ENCODE measurements at places on chromosomes 13 and 19.

DNA sequence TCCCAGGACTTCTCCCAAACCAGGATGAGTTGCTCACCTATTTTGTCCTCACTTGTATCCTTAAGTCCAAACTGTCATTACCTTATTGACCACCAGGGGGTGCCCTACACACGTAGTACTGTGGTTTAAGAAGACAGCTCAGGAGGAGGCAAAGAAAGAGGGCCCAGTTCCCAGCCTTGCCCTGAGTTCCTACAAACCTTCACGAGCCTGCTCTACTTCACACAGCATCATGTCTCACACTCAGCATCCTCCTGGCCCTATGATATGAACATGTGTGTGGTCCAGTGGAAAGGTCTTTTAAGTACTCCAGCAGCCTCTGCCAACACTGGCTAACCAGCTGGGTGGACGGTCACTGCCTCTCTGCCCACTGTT lies 8.1 kb upstream of the ZNF784 start:
- peak; percentile 99 for DNase-seq
- H3K27ac ChIP-seq: no peak overlapping the region
- no peak overlapping the region for H3K4me3 ChIP-seq
- peaks cover 13% of the 10 kb centered on the region for H3K4me1 ChIP-seq
- H3K27me3 ChIP-seq: no peaks in the 10 kb centered on the region
- H3K36me3 ChIP-seq: no peaks in the 10 kb centered on the region

- peaks cover 21% of the 10 kb centered on the region for H3K4me1 ChIP-seq
- H3K36me3 ChIP-seq: peaks cover 12% of the 10 kb centered on the region
- no peaks in the 10 kb centered on the region for H3K27me3 ChIP-seq
- peak overlapping the region; percentile 91 for H3K4me3 ChIP-seq
- DNase-seq: peak; percentile 66
Observed at GRCh38 chr19:46786236-46787039, 2.0 kb downstream of the SLC1A5 start.

GRCh38 chr19:42435316-42435715 lies 7.4 kb downstream of the CXCL17 start:
- no peaks in the 10 kb centered on the region for H3K27me3 ChIP-seq
- no peak overlapping the region for H3K4me3 ChIP-seq
- H3K4me1 ChIP-seq: no peaks in the 10 kb centered on the region
- no peaks in the 10 kb centered on the region for H3K36me3 ChIP-seq
- DNase-seq: no peak

DNA sequence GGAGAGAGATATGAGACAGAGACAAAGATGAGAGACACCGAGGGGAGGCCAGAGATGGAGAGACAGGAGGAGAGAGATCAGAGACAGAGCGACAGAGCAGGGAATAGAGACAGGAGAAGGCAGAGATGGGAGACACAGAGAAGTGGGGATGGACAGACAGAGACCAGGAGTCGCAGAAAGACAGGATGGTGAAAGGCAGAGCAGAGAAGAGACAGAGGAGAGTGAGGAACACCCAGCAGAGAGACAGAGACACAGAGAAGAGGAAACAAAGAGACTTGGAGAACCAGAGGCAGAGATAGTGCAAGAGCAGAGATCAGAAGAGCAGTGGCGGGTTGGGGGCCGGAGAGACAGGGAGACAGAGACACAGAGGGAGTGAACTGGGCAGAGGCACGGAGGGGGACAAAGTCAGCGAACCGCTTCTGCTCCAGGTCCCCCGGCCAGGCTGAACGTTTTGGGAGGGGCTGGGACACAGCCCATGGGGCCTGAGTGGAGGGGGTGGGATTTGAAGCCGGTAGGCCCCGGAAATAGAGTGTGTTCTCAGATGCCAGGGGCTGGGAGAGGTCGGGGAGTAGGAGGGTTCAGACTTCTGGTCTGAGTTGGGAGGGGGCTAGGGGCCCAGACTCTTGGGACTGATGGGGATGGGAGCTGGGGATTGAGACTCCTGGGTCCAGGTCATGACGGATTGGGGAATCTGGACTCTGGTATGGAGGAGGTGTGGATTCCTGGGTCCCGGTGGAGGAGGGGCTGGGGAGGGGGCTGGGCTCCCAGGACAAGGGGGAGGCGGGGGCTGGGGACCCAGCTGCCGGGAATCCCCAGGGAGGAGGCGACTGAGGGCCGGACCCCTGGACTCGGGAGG lies 654 bp downstream of the ZNF579 start:
- peak overlapping the region; percentile 60 for H3K27ac ChIP-seq
- peaks cover 6% of the 10 kb centered on the region for H3K4me1 ChIP-seq
- H3K27me3 ChIP-seq: no peaks in the 10 kb centered on the region
- peak overlapping the region; percentile 93 for H3K4me3 ChIP-seq
- H3K36me3 ChIP-seq: no peaks in the 10 kb centered on the region
